RWPE1 (cell line): ENCODE measurements at places on chromosomes 11 and 22.

- no peak for DNase-seq
These were observed 22.2 kb downstream of the MYBPC3 start for GRCh38 chr11:47329987-47330931.

DNA sequence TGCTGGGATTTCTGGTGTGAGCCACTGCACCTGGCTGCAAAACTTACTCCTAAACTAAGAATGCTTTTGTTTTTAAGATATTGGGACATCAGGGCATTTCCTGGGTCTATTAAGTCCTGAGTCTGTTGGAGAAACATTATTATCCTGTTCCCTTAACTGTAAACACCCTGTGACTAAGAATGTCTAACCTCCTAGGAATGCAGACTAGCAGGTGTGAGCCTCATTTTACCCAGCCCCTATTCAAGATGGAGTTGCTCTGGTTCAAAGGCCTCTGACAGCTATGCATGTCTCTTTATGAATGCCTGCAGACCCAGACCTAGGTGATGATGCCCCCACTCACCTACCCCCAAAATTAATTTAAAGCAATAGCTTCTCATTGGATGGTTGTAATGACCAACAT lies 46.2 kb downstream of the DEPDC5 start:
- peak; percentile 57 for DNase-seq

DNA sequence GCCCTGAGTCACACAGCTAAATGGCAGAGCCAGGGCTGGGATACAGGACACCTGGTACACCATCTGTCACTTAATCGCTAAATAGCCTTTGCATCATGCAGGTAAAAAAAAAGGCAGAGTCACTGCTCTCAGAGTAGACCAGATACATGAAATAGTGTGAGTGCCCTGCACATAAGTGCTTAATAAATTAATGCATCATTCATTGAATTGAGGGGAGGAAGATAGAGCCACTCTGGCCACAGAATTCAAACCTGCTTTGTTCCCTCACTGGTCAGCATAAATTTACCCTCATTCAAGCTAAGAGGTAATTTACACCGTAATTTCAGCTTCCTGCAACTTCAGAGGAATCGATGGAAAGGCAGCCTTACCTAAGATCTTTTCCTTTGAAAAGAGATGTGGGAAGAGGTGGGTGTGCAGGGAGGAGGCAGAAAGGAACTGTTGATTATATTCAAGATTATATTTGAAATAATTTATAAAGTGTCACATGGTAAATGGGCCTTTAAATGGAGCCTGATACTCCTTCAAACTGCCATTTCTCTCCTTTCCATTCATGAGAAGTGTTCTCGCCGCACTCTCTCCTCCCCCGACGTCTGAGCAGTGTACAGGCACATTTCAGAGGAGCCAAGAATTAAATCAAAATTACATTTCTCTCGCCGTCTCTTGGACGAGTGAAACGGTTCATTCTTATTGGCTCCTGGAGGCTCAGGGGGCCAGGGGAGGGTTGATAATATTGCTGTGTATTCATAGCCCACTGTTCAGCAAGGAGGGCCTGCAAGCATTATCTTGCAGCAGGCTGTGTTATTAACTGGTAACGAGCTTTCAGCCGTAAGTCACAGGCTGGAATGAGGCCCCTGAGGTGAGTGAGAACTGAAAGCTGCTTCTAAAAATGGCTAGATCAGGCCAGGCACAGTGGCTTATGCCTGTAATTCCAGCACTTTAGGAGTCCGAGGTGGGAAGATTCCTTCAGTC lies 52.2 kb upstream of the HMGXB4 start:
- DNase-seq, result no peak

DNA sequence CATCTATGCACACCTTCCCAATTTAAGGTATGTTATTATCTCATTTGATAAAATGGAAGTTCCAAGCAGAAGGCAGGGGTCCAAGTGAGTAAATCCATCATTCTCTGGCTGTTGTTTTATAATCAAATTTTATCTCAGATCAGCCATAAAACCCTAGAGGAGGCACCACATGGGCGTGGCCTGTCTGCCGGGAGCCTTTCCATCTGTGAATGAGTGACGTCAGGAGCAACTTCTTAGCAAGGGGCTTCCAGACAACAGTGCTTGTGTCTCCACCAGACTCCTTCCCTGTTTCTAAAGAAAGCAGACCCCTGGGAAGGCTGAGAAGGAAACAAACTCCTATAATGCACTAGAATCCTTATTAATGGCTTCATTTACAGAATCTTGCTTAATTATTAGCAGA lies 13.5 kb downstream of the SEZ6L start:
- DNase-seq, result no peak

DNA sequence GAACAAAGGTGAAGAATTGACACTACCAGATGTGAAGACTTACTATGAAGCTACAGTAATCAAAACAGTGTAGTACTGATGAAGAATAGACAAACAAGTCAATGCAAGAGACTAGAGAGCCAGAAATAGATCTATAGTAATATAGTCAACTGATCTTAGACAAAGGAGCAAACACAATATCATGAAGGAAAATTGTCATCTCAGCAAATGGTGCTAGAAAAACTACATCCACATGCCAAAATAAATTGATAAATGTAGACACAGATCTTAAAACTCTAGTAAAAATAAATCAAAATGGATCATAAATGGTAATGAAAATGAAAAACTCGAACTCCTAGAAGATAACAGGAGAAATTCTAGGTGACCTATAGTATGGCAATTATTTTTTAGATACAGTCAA lies 609.5 kb downstream of the NELL1 start:
- no peak for DNase-seq

DNA sequence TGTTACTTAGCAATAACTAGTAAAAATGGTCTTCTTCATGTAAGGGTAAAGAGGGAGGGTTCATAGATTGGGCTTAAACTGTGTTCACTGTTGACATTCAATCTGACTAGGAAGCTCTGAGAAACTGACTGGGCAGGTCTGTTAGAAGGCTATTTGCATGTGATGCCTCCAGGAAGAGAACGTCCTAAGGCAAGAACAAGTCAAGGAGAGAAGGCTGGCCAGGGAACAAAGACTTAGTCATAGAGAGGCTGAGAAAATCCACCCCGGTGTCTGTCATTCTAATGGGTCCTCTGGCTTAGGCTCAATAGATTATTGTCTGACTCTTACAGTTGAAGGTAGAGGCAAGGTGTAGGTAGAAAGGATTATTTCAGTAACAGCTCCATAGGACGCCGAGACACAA lies 50.3 kb upstream of the CD44 start:
- DNase-seq, result peak; percentile 53

DNA sequence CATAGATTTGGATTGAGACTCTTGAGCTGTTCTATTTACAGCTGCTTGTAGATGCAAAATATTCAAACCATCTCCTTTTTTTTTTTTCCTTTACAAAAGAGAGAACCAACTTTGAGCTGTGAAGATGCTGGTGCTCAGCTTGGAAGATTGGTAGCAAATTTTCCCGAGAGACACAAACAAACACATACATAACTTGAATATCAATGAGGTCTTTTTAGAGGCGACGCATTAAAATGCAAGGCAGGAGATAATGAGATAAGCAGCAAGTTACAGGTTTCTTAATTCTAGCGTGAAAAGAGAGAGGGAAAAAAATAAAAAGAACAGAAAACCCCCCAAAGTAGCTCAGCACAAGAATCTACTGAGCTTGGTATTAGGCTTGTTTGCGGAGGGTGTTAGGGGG lies 247.0 kb upstream of the SORL1-AS1 start:
- DNase-seq, result no peak

- DNase-seq, result no peak
These were observed 1.1 kb upstream of the PPFIBP2 start for GRCh38 chr11:7512525-7513233.

DNA sequence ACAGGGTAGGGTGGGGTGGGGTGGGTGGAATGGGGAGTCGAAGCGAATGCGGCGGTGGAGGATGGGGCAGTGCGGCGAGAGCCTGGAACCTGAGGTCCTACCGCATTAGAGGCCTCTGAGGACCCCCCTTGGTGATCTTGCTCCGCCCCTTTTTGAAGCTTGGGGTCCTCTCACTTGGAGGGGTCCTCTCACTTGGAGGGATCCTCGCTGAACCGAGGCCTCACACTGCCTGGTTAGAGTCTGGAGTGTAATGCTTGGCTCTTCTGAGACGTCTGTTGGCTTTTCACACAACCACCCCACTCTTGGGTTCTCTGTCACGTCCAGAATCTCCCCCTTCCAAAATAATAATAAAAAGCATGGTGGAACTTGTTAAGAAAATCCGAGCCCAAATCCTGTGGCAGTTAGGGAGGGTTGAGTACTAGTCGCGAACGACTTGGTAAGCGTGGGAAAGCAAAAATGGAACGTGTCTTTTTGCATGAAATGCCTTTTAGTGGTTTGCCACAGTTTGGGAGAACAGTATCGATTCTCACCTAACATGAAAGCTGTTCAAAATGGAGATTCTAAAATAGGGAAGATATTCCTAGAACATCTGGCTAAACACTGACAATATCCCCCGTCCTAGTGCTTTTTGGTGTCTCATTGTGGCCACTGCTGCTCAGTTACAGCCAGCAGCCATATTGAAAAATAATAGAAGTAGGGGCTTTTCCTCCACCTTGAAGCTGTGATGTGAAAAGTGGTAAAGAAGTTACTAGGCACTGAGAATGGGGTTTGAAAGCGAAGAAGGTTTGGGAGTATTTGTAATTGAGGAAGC lies 822 bp downstream of the RBX1 start:
- DNase-seq, result no peak

DNA sequence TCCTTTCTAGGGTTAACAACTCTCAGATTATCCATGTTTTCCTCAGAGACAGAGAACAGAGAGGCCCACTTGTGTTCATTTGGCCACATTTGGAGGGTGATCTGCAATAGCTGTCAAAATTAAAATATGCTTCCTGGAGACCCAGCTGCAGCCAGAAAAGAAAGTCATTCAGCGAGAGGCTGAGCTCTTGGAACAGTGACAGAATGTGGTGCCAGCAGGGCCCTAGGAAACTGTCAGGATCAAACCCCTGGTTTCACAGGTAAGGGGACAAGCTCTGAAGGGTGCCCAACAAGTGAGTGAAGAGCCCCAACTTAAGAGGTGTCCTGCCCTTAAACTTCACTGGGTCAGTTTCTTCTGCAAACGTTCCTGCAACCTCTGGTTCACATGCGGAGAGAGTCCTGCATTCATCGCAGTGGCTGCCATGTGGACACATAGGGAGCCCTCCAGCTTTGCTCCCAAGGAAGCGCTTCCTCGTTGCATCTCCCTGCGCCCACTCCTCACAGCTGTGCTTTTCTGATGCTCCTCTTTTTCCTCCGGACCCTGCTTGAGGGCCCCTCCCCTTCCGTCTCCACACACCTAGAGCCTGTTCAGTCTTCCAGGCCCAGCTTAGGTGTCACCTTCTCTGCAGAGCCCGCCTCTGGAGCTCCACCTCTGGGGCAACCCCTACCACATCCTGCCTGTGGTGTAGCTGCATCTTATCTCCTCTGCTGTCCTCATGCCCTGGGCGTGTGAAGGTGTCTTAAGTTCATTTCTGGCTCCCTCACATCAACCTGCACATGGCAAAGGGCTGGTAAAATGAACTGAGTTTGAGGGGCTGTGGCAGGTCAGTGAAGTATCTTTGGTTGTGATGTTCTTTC lies 3.9 kb downstream of the UCP3 start:
- no peak for DNase-seq

- DNase-seq, result peak; percentile 62
These were observed 61.5 kb upstream of the EED start for GRCh38 chr11:86182976-86183584.

DNA sequence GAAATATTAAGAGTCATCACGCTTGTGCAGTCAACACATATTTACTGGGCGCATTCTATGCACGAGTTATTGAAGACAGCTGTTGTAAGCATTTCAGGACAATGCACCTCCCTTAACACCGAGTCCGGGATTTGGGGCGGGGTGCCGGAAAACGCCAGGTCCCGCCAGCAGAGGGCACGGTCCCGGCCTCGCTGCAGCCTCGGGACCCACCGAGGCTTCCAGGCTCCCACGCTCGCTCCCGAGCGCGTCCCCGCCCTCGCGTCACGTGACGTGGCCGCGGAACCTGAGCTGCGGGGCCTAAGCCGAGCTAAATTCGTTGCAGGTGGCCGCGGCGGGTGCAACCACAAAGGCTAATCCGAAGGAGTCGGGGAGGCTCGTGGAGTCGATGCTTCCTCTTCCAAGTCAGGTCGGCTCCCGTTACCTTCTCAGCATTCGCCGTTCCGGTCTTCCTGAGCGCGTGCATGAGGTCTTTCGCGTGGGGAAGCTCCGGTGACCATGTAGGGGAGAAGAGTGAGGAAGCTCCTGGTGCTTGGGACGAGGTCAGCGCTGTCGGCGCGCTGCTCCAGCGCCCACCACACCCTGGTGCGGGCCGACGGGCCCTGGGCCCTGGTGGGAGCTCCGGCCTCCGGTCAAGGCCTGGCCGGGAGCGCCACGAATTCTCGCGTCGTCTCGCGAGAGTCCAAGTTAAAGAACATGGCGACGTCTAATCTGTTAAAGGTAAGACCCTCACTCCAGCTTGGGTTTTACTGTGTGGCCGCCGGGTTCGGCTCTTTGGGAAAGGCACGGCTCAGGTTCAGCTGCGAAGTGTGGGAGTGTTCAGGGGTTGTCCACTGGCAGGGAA lies at the start of gene CUL5:
Gene CUL5 (plus strand): TSS at position 243 of the 841 bp plus-strand sequence. CDS start 451 bp downstream, at position 694.
- peak; percentile 85 for DNase-seq

DNA sequence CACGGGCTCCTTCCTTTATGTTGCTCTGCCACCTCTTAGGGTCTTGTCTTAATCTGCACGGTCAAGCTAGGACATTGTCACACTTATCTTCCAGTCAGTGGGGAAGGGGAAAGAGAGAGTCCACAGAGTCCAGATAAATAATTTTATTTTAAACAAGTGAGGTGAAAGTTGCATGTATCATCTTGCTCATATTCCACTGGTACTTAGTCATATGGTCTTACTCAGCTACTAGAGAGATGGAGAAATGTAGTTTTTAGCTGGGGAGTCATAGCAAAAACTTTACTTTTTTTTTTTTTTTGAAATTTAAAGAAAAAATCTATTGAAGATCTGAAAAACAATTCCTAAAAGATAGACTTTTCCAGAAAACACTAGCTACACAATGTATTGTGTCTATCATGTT lies 29.0 kb downstream of the PDE3B start:
- DNase-seq, result peak; percentile 75

DNA sequence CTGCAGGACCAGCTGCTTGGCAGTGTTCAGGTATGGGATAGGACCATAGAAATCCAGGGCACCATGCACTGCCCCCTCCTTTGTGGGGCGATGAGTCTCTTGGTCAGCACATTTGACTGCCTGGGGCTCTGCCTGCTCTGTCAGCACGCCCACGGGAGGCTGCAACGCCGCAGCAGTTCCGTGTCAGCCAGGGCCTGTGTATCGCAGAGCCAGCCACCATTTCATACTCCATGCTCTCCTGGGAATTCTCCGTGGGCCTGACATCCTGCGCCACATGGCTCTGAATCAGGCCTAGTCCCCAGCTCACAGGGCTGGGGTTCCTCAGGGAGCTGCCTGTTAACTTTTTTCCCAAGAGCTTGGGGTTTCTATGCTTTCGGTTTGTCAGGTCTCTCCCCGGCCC lies 16.9 kb upstream of the RELT start:
- no peak for DNase-seq

GRCh38 chr22:27152033-27152432 lies 494.6 kb downstream of the MIAT start:
- no peak for DNase-seq

GRCh38 chr11:24567380-24567779 lies 70.5 kb downstream of the LUZP2 start:
- no peak for DNase-seq

GRCh38 chr22:17855572-17856290 lies 81.5 kb upstream of the BID start:
- no peak for DNase-seq

GRCh38 chr22:37258005-37258752 lies 14.1 kb upstream of the RAC2 start:
- no peak for DNase-seq

GRCh38 chr11:121892863-121893262 lies 223.2 kb downstream of the BLID start:
- no peak for DNase-seq

- no peak for DNase-seq
These were observed 127.4 kb downstream of the SPON1 start for GRCh38 chr11:14089690-14090462.
